ENCODE measurements at places on chromosomes 1 and 21.
A peak's percentile ranks its signal among the peaks of the same experiment; 100 is the strongest.

DNA sequence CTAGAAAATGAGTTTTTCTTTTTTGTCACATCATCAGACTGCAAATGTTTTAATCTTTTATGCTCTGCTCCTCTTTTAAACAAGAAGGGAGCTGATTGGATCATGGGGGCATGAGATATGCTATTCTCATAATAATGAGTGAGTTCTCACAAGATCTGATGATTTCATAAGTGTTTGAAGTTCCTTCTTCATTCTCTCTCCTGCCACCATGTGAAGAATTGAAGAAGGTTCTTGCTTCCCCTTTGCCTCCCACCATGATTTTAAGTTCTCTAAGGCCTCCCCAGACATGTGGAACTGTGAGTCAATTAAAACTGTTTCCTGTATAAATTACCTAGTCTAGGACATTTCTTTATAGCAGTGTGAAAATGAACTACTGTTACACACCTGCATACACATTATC is 218.2 kb downstream of the NRIP1 start:
- ATAC-seq, result no peak

DNA sequence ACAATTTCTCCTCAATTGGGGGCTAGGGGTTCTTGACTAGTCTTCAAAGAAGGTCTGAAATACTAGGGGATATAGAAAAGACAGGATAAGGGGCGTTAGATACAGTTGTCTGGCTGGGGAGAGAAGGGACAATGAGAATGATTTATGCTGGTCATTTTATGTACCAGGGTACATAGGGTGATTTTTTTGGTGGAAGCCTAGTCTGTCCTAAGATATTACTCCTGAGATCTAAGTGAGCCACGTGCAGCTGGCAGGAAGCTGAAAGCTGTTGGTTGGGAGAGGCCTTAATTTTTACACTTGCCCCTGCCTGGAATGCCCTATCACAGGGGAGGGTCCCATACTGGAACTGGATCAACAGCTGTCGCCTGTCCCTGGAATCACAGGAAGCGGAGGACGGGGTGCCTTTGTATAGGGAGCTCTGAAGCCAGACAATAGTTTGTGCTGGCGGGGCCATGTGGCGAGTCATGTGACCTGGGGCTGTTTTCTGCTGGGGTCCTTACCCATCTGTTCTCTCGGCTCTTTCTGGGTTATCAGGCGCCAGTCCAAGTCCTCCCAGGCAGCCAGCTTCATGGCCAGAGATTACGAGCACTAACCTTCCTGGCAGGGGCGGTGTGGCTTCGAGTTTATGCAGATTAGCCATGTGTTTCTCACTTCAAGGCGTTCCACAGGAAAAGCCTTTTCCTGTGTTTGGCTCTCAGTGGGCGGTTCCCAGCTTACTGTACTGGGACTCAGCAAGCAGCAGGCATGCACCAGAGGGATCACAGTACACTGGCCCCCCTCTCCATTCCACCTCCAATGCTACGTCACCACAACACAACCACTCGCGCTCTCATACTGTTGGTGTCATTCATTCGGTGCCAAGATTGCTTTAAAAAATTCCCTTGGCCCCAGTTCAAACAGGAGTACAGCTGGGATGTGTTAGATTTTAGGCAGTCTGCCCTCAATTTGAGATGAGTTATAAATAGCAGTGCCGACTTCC is 27.5 kb downstream of the ARID1A start:
- peak; percentile 90 for ATAC-seq

DNA sequence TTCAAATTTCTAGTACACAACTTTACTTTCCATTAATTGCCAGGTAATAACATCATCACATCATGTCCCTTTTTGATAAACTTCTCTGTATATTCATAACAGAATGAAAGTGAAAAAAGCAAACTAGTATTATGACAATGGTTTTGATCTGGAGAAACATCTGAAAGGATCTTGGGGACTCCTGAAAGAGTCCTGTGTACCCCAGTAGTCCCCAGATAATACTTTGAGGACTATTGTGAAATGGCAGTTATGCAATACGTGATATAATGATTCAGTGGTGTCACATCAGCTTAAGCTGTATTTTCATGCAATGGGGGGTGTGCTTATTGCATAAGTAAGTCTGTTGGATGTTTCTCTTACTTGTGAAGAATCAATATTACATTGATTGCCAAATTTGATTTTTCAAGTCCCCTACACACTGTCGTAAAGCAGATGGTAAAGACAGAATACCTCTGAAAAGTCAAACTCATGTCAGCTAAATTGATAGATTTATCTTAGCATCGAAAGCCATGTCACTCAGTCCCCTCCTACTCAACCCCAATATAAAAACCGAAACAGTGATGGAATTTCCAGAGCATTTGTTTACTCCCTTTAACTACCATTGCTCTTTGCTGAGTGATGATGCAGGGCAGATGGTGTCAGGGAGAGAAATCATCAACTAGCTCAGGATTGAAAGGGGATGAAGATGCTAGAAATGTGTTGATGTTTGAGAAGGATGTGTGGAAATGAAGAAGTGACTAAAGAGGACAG is 146.7 kb upstream of the C1orf105 start:
- ATAC-seq, result no peak

- peak; percentile 9 for ATAC-seq
These were observed 12.0 kb upstream of the ACTL8 start for GRCh38 chr1:17743008-17743647.

GRCh38 chr1:19940486-19941205 is 17.2 kb upstream of the PLA2G2E start:
- no peak for ATAC-seq

- no peak for ATAC-seq
These were observed 9.8 kb upstream of the COL6A1 start for GRCh38 chr21:45971616-45972352.

GRCh38 chr1:35925741-35926140 is 5.2 kb upstream of the AGO3 start:
- no peak for ATAC-seq

DNA sequence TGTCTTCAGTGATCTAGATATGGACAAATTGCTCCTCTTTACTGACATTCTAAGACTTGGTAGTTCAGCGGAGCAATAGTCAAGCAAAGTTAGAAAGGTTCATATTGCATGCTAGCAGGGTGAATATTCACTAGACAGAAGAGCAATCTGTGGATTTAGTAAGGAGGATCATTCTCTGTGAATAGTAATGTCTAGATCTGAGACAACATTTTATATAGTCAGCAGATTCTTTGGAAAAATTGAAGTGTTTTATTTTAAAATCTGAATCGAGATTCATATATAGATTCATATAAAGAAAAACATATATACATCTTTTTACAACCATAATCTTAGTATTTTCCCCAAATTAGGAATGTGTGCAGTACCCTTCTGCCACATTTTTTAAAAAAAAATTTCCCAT is 274.5 kb upstream of the BRINP3 start:
- no peak for ATAC-seq

DNA sequence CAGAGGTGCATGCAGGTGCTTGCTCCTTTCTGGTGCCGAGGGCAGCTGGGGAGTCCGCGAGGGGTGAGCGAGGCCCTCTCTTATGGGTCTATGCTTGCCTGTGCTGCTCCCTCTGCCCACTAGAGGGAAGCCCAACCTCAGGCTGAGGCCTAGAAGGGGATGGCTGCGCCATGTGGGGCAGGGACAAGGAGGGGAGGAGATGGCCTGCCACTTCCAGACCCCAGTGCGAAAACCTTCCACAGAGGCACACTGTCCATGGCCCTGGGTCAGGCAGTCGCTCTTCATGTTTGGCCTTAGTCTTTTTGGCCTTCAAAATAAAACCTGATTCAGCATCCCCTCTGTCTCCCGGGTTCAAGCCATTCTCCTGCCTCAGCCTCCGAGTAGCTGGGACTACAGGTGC is 14.0 kb downstream of the RHBG start:
- ATAC-seq, result peak; percentile 93

- ATAC-seq, result no peak
These were observed 43.4 kb downstream of the CDCP2 start for GRCh38 chr1:54109129-54110090.

- ATAC-seq, result no peak
These were observed 106.4 kb downstream of the RGL1 start for GRCh38 chr1:183911285-183911684.

DNA sequence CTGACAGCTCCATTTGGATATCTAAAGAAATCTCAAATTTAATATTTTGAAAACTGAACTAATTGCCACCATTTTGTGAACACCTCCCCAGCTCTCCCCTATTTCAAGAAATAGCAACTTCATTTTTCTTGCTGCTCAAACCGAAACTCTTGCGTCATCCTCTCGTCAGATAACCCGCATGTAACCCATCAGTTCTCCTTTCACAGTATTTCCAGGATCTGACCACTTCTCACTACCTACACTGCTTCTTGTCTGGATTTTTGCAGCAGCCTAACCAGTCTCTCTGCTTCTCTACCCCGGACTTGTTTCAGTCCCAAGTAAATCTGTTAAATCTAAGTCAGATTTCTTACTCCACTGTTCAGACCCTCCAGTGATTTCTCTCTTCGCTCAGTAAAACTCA is 75.6 kb downstream of the MTR start:
- no peak for ATAC-seq

DNA sequence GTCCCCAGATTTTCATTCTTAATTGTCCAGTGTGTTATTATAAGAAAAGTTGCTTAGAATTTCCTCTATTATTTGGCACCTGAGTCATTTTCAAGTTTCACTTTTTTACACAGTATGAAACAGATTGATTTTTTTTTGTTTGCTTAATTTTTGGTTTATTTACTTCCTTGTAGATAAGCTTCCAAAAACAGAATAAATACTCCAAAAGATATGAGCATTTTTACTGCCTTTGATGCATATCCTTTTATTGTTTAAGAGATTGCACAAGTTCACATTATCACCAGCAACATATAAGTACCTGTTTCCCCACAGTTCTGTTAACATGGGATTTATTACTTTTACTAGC is 36.3 kb upstream of the AHCYL1 start:
- no peak for ATAC-seq

DNA sequence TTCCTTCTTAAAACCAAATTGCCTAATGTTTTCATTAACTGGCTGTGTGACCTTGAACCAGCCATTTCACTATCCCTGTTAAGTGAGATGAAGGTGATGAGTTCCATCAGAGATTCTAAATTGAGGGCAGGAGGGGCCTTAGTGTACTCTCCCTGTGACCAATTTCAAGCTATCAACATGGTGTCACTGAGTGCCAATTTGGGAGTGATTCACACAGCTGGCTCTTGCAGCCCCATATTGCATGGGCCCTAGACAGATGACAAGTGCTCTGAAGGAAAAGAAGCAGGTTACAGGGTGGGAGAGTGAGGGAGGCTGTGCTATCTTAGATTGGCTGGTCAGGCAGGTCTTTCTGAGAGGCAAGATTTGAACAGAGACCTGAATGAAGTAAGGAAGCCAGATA is 13.0 kb upstream of the TACSTD2 start:
- ATAC-seq, result no peak

DNA sequence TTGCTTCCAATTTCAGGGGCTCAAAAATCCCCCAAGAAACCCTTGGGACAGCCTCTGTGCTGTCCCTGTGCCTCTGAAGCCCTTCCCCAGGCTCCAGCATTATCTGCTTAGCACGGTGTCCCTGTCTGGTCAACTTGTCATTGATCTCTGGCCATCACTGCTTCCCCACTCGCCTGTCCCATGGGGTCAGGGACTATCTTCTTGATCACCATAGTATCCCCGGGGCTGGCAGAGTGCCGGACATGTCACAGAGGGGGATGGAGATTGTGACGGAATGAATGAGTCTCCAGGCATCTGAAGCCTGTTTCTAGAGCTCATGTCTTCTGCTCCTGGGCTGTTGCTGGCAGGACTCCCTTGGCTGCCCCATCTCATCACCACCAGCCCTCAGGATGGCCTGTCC is 99.4 kb upstream of the VAMP3 start:
- no peak for ATAC-seq

DNA sequence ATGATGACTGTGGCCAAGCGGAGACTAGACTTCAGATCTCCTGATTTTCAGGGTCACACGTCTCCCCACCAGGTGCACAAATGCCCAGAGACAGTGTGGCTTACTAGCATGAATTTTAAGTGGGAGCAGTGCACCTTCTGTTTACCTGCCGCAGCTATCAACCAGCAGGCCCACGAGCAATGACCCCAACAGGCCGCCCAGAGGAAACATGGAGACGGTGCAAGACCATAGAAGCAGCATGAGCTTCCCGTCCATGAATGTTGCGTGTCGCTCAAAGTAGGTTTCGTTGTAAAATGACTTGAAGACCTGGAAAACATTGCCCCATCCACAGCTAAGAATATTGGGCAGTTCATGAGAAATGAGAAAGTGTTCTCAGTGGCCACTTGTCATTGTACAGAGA is 3.5 kb downstream of the SLC2A7 start:
- no peak for ATAC-seq

DNA sequence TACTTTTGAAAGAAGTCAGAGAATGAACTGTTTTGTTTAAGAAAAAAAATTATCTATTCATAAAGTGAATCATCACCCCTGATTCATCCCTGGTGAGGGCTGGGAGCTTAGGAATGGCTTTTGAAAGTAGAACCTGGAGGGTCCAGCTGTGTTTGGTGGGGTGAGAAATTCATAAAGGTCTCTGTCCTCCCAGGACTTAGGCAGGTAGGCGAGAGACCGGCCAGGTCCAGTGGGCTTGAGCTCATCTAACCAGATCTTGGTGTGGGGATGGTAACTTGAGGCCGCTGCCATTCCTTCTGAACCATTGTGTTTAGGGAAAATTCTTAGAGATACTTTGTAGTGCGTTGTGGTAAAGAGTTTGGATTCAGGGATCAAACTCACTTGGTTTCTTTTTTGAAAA is 156.8 kb upstream of the TNR start:
- peak; percentile 46 for ATAC-seq

GRCh38 chr1:211928993-211929637 is 98.6 kb upstream of the LPGAT1 start:
- ATAC-seq, result no peak

DNA sequence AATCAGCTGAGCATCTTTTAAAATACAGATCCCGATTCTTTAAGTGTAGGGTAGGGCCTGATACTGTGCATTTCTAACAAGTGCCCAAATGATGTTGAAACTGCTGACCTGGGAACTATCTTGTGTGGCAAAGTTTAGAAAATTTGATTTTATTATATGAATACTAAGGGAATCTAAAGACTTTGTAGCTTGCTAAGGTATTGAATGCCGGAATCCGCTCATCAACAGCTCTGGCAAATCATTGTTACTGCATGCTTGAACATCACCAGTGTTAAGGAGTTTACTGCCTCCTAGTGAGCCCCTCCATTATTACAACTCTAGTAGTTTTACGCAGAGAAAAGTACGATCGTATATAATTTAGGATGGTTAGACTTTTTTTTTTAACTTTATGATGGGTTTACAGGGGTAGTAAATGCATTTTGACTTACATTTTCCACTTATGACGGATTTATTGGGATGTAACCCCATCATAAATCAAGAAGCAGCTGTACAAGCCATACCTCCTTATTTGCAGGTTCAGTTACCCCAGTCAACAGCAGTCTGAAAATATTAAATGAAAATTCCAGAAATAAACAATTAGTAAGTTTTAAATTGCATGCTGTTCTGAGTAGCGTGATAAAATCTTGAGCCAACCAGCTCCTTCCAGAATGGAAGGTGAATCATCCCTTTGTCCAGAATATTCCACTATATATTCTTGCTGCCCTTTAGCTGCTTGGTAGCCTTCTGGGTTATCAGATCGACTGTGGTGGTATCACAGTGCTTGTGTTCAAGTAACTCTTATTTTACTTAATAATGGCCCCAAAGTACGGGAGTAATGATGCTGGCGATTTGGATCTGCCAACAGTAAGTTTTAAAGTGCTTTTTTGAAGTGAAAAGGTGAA is 892 bp downstream of the TYW3 start:
- ATAC-seq, result peak; percentile 69

All from motor neuron (in vitro differentiated cells).